ENCODE measurements at places on chromosomes 5 and 9. TPM values are rescaled to one million over a fixed set of nuclear protein-coding genes. Genes with fewer than 3 reads are reported as not detected.

The SLC46A2 gene
- not detected for total RNA-seq

The ADRA1B gene
- total RNA-seq: 0.69 TPM

The PCDHA8 gene
- total RNA-seq: 0.19 TPM

The NR4A3 gene
- total RNA-seq: 0.69 TPM

The SMIM33 gene
- total RNA-seq: 1.8 TPM

The ZNF354C gene
- 9.1 TPM for total RNA-seq

The ERCC8 gene
- total RNA-seq: 8.2 TPM

The SNCAIP gene
- 2.7 TPM for total RNA-seq

The PARP8 gene
- 20.1 TPM for total RNA-seq

The TRIP13 gene
- total RNA-seq: 2.1 TPM

The GRM6 gene
- not detected for total RNA-seq
